Activated CD4-positive, alpha-beta T cell treated with anti-CD3 and anti-CD28 coated beads for 4 hours (primary cell): ENCODE measurements at places on chromosomes 6 and 20.

- DNase-seq, result no peak
Observed at GRCh38 chr6:7693827-7694226, 32.1 kb upstream of the BMP6 start.

DNA sequence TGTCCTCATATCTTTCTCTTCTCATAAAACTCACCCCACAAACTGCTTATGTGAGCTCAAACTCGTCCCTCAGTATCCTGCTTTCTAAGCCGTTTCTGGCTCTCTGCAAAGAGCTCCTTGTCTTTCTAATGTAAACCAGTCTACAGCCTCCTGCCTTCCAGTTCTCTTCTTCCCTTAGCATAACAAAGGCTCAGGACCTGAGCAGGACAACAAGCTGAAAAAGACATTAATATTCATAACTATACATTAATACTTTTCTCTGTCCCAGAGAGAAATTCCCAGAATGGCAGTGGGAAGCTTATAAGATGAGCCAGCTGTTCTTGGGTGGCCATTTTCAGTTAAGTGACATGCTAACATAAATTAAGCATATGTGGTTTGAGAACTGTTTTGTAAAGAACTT lies 207.0 kb upstream of the TCF21 start:
- DNase-seq, result no peak

GRCh38 chr6:21639316-21639715 lies 45.8 kb downstream of the SOX4 start:
- DNase-seq, result no peak

GRCh38 chr20:47054945-47055344 lies 160.3 kb downstream of the EYA2 start:
- no peak for DNase-seq

DNA sequence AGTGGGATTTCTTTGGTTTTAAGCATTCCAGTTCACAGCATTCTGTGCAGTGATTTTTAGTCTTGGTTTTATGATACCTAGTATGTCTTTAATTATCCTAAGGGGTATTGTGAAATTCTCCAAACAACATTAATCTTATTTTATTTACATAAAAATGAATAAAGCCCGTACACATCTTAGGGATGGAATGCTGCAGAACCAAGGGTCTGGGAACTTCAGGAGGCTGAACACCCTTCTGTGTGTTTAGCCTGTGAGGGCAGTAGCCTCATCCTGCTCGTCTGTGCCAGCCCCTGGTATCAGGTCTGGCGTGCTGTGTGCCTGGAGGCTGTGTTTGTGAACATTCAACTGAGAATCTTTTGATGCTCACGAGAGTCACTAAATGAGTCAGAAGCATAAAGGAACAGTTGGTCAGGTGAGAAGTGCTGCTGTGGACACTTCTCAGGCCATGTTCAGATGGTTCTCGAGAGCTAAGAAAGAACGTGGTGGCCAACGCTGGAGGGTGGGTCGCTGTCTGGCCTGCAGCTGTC lies 25.2 kb upstream of the C20orf204 start:
- DNase-seq, result no peak

DNA sequence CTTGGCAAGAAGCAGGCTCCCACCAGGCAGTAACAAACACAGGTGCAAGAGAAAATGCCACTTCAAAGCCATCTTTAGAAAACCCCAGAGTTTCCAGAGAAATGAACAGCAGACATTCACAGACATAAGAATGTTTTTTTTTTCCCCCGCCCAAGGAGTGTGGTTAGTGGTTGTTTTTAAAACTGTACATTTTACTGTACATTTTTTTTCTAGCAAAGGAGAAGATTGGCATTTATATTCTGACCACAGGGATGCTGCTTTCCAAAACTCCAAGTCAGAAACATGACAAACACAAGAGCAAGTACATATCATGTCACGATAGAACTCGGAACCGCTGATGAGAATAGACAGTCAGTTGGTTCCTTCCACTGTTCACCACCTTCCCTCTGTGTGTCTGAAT lies 197.9 kb downstream of the LRFN2 start:
- DNase-seq, result no peak

- DNase-seq, result no peak
Observed at GRCh38 chr6:88760091-88760490, 203.3 kb downstream of the RNGTT start.

GRCh38 chr20:44231193-44231592 lies 15.9 kb upstream of the GDAP1L1 start:
- no peak for DNase-seq

- no peak for DNase-seq
Observed at GRCh38 chr20:43825051-43825402, 89.6 kb upstream of the TOX2 start.

DNA sequence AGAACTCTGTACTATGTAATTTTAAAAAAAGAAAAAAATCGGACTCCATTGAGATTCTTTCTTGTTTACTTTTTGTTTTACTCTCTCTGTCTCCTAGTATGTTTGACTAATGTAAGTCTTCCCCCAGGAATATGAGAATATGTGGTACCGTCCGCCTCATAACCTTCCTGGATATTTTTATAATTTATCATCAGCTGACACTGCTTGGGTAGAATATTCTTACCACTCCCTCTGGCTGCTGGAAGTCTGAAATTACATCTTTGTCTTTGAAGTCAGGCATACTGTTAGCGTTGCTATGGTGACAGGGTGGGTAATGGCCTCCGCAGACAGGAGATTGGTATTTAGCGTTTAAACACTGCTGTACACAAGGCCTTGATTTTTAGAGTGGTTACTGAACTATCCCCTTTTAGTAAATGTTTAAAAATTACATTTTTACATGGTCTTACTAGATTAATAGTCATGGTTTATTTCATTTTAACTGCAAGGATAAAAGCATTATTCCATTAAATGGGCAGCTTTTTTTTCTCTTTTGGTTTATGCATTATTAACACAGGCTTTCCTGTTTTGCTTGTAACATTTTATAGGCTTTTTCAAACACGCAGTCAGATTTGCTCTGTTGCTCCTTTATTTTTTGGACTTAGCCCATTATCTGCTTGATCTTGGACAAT lies 176.4 kb downstream of the ARID1B start:
- DNase-seq, result peak; percentile 55

DNA sequence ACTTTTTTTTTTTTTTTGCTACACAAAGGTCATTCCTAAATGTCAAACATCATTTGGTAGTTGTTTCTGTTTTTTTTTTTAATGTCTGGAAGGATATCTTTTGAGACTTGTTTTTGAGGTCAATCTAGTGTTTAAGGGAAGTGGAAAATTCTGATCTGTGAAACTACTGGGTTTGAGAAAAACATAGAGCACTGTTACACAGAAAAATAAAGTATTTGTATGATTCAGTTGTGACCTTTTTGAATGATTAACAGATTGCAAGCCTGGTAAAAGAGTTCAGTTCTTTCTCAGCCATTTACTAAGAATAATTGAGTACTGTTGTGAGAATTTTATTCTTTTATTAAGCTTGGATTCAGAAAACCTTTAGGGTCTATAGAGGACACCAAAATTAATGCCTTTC lies 276.7 kb downstream of the ADGRB3 start:
- DNase-seq, result no peak

- no peak for DNase-seq
Observed at GRCh38 chr6:43798688-43799444, 28.9 kb downstream of the VEGFA start.

DNA sequence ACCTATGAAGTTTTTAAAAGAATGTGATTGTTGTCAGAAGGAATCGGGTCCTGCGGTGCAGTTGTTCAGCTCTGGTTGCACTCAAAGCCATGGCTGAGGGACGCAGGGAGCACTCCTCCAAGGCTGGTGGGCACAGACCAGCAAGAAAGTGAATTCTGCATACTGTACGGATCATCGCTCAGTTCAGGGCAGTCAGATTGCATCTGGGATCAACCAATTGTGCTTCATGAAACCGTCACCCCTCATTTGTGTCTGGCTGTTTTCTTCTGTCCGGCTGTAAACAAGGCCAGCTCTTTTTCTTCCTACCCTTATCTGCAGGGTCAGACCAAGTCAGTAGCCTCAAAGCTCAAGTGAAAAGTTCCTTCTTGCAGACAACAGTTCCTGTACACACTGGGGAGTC lies 478.3 kb downstream of the TFAP2A start:
- DNase-seq, result no peak

- DNase-seq, result no peak
Observed at GRCh38 chr6:80478030-80478429, 371.6 kb downstream of the BCKDHB start.

DNA sequence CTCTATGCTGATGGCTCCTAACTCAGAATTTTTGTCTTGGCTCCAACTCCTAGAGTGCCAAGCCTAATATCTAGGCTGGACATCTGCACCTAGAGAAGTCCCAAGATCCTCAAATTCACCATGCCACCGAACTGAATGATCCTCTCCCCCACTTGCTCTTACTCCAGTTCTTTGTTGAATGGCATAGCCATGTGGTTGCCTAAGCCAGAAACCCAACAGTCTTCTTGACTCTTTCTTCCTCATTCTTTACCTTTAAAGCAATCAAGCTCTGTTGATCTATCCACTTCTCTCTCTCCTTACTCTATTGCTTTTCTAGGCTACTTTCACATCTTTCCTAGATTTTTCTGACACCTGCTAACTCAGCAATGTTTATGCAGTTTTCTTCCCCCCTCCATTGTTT lies 126.5 kb upstream of the FOXO3 start:
- DNase-seq, result no peak

DNA sequence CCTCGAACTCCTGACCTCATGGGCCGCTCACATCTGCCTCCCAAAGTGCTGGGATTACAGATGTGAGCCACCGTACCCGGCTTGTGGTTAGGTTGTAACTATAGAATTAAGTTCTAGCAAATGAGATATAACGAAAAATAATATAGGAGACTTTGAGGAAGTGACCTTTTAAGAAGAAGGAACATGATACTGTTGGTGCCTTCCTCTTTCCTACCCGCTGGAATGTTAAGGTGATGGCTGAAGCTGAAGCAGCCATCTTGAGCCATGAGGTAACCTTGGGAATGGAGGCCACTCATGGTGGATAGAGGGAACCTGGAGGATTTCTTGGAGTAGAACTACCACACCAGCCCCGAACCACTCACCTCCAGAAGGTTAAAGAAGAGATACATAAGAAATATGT lies 48.1 kb upstream of the MDGA1 start:
- no peak for DNase-seq

DNA sequence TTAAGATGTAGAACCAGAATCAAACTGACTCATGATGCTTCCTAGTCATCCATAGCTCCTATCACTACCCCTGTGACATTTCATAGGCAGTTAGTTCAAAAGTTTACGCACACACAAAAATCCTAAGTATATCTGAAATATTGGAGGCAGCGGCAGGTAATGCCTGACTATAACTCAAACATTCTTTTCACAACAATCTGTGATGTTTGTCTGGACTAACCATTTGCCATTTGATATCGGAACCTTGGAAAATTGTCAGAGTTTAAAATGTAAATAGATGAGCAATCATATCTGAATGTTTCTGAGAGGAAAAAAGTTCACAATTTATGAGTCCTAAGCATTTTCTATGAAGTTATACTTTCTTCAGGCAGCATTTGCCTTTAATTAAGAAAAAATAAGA lies 1078.2 kb downstream of the EPHA7 start:
- DNase-seq, result no peak

- no peak for DNase-seq
Observed at GRCh38 chr20:38671186-38671585, 53.1 kb upstream of the SLC32A1 start.

- DNase-seq, result no peak
Observed at GRCh38 chr6:168358842-168359420, 39.4 kb upstream of the DACT2 start.

GRCh38 chr6:157379656-157380457 lies 1.1 kb upstream of the ZDHHC14 start:
- DNase-seq, result peak; percentile 90

- DNase-seq, result no peak
Observed at GRCh38 chr6:111201764-111202163, 114.5 kb downstream of the SLC16A10 start.

- DNase-seq, result no peak
Observed at GRCh38 chr6:111416529-111416928, 66.5 kb downstream of the REV3L start.

- DNase-seq, result no peak
Observed at GRCh38 chr6:107972413-107973096, 14.5 kb upstream of the SEC63 start.

- no peak for DNase-seq
Observed at GRCh38 chr6:489001-489400, 97.4 kb downstream of the IRF4 start.

GRCh38 chr6:39128832-39129231 lies 13.8 kb upstream of the SAYSD1 start:
- no peak for DNase-seq

DNA sequence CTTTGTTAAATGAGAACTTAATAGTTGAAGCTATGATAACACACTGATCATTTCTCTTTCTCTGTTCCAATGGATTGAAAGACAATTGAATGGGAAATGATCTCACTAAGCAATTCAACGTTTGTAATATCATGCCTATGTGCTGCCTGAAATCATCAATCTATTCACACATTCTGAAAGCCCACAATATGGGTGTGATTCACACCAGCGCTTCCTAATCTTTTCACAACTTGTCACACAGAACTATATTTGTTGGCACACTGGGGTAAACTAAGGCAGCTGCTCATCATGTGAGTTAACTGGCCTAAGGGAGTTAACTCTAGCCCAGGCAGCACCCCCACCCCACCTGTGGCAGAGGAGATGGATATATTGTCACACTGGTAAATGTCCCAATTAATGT lies 37.1 kb upstream of the UTRN start:
- DNase-seq, result no peak

- no peak for DNase-seq
Observed at GRCh38 chr6:159654483-159655098, 38.5 kb downstream of the SOD2 start.

- DNase-seq, result no peak
Observed at GRCh38 chr6:11460837-11461661, 76.5 kb upstream of the TMEM170B start.

- no peak for DNase-seq
Observed at GRCh38 chr6:111748231-111748647, 125.0 kb downstream of the FYN start.

- no peak for DNase-seq
Observed at GRCh38 chr6:52216932-52217575, 27.2 kb downstream of the IL17F start.
